Activated naive CD8-positive, alpha-beta T cell treated with anti-CD3 and anti-CD28 coated beads, Interleukin-2, amount 10 ng/mL, durations not matched to agents 7 days and 5 days (primary cell): ENCODE measurements at places on chromosomes 7 and 10.

DNA sequence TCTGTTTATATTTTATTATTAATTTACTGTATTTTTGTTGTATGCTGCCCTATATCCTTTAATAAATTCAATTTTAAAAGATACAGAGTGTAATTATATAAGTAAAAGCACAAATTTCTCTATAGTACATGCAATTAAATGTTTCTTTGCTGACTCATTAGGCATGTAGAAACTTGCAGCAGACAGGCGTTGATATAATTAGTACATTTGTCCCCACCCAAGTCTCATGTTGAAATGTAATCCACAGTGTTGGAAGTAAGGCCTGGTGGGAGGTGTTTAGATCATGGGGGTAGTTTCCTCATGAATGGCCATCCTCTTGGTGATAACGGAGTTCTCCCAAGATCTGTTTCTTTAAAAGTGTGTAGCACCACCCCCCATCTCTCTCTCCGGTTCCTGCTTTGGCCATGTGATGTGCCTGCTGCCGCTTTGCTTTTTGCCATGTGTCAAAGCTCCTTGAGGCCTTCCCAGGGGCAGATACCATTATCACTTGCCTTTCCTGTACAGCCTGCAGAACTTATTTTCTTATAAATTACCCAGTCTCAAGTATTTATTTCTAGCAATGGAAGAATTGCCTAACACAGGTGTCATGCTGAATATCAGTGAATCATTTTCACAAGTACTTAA is 63.7 kb downstream of the TSPAN12 start:
- no peak for DNase-seq

GRCh38 chr10:83289373-83289772 is 849.9 kb upstream of the GHITM start:
- DNase-seq, result no peak

- DNase-seq, result no peak
These were observed 45.5 kb downstream of the CASTOR2 start for GRCh38 chr7:75010036-75010435.

GRCh38 chr7:45456747-45457524 is 117.2 kb upstream of the ADCY1 start:
- DNase-seq, result no peak

DNA sequence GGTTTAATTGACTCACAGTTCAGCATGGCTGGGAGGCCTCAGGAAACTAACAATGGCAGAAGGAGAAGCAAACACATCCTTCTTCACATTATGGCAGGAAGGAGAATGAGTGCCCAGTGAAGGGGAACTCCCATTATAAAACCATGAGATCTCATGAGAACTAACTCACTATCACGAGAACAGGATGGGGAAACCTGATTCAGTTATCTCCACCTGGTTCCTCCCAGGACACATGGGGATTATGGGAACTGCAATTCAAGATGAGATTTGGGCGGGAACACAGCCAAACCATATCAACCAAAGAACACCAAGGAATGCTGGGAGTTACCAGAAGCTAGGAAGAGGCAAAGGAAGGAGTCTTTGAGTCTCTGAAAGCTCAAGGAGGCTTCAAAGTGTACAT is 94.3 kb downstream of the IPMK start:
- DNase-seq, result no peak

DNA sequence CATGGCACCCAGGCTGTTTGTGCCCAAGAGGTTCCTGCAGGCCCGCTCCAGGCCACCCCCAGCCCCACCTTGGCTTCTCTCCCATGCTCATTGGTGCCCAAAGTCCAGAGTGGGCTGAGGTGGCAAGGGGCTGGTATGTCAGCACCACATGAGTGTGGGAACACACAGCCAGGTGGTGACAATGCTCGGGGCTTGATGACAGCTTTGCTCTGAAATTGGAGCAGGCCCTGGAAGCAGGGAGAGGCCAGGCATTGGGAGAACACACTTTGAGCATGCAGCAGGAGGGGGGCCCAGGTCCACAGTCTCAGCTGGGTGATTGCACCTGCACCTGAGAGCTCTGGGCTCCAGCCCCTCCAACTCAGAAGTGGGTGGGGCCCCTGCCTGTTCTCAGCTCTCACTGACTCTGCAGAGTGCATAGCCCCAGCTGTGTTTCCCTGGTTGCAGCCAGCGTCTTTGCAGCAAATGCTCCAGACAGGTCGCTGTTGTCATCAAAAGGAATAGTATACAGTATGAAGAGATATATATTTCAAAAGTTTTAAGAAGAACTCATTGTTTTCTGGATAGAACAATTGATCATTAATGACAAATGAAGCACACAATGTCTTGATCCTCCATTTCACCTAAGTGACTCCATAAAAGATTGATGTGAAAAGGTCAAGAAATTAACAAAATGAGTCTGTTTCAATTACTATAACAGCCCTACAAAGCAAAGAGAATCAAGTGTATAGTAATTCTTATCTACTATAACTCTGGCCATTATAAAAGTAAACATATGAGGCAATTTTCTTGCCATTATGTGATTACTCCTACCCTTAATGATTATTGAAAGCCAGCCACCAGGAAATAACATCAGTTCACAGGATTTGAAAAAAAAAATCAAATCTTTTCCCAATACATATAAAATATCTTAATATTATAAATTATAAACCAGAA is 848.1 kb downstream of the PCDH15 start:
- no peak for DNase-seq

GRCh38 chr10:124062390-124062789 is 31.0 kb downstream of the CHST15 start:
- no peak for DNase-seq

DNA sequence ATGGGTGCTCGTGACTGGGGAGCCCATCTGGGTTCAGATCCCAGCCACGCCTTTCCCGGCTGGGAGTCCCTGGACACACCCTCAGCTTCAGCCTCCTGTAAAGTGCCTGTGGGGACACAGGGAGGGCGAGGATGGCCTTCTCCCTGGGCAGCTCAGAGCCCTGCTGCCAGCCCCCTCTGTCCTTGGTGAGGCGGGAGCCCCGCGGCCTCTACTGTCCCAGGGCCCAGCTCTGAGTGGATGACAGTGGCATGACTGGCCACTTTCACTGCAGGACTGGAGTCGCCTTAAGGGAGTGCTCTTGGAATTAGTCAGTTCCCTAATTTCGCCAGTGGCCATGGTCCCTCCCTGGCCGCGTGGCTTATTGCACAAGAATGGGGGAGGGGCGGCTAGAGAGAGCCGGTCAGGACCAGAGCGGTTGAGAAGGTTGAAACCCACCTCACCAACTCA is 4.6 kb downstream of the BRI3 start:
- DNase-seq, result no peak
